T-cell (primary cell): ENCODE measurements at places on chromosomes 5 and 9.

DNA sequence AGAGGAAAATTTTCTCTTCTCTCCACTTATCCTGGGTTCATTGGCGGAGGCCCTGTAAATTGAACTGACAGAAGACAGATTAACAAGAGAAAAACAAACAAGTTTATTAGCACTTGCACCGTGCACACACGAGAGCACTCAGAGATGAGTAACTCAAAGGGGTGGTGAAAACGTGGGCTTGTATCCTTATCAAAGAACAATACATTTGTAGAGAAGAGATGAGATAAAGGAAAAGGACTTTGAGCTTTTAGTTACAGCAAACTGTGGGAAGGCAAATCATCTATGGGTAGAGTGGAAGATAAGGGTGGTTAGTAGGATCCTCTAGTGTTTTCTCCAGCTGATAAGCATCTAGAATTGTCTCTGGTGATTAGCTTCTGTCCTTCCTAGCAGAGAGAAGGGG, 44.4 kb upstream of the ROR2 start:
- H3K4me1 ChIP-seq: no peaks in the 10 kb centered on the region
- H3K27me3 ChIP-seq: no peaks in the 10 kb centered on the region
- H3K36me3 ChIP-seq: no peaks in the 10 kb centered on the region
- H3K4me3 ChIP-seq: no peak overlapping the region
- H3K27ac ChIP-seq: no peak overlapping the region
- no peak for DNase-seq

DNA sequence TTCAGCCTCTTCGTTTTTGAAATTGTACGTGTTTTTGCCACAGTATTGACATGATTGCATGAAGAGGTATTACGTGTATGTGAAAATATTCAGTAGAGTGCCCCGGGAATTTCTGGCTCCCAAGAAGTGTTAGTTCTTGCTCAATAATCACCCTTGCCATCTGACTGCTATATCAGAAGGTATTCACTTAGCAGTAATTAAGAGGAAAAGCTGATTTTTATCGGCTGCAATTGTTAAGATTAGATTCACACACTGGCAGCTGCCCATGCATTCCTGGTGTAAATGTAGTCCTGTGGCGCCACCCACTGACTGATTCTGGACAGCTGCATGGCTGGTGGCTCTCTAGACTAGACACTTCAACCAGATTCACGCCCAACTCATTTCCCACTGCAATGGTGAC, 440.1 kb upstream of the ADAMTS16 start:
- DNase-seq: no peak
- no peak overlapping the region for H3K27ac ChIP-seq
- no peaks in the 10 kb centered on the region for H3K36me3 ChIP-seq
- no peak overlapping the region for H3K4me3 ChIP-seq

GRCh38 chr9:93910598-93910997, 44.6 kb downstream of the BARX1 start:
- peaks cover 44% of the 10 kb centered on the region for H3K27me3 ChIP-seq
- H3K36me3 ChIP-seq: no peaks in the 10 kb centered on the region
- H3K4me3 ChIP-seq: no peak overlapping the region
- no peak overlapping the region for H3K27ac ChIP-seq

- no peak overlapping the region for H3K27ac ChIP-seq
- H3K4me1 ChIP-seq: no peaks in the 10 kb centered on the region
These were observed 1098.8 kb downstream of the DTWD2 start for GRCh38 chr5:117889596-117889995.

DNA sequence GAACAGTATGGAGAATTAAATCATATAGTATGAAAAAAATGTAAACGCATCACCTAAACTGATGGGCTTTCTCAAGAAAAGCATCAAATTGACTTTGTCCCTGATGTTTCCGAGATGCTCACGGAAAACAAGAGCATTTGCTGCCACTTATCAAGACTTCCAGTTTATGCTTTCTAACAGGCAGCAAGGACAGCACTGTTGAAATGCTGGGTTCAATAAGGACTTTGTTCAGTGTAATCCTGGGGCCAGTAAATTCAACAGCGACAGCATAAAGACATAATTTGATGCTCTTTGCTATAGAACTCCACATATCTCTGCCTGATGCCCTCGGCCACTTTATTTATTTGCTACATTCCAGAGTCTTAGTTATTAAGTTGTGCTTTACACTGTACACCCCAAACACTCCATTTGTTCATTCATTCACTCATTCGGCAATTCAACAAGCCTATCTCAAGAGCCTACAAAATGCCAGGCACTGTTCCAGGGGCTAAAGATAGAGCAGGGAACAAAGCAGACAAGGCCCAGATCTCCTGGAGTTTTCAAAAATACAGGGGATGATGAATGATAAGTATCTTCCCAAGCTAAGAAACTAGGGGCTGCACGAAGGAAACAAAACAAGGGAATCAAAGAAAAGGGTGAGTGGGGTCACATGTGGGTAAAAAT, 294.6 kb downstream of the ZNF608 start:
- H3K27ac ChIP-seq: no peak overlapping the region
- no peak for DNase-seq
- no peaks in the 10 kb centered on the region for H3K4me1 ChIP-seq
- no peaks in the 10 kb centered on the region for H3K27me3 ChIP-seq
- no peaks in the 10 kb centered on the region for H3K36me3 ChIP-seq

DNA sequence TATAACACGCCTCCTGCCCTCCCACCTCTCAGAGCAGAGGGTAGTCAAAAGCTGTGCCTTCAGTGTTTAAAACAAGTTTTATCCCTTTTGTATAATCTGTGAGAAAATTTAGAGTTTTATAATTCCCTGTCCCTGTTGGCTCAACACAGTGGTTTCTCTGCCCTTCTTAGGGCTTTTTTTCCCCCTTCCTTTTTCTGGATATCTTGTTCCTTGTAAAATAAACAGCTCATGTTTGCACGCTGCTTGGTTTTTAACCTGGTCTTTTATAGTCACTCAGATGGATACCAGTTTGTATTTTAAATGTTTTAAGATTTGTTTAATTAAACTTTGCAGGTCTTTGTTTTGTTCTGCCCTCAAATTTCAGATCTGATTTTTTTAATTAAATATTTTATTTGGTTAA, 26.7 kb downstream of the OCLN start:
- H3K27me3 ChIP-seq: no peaks in the 10 kb centered on the region
- no peak overlapping the region for H3K4me3 ChIP-seq
- no peaks in the 10 kb centered on the region for H3K4me1 ChIP-seq
- DNase-seq: no peak
- no peaks in the 10 kb centered on the region for H3K36me3 ChIP-seq
- H3K27ac ChIP-seq: no peak overlapping the region

DNA sequence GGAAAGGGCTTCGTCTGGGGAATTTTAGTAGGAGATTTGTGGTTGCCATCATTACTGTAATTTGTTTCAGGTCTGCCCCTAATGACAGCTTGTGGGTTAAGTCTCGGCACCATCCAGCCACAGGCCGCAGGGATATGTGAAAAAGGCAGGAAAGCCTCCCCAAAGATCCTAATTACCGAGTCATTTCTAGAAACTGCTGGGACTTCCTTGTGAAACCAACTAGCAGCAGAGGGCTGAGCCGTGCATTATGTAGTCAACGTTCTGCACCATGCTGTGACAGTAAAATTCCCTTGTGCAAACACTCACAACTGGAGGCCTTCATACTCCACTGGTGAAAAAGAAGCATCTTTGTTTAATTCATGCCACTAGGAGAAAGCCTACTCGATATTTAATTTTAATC, 230.3 kb downstream of the MPDZ start:
- H3K27me3 ChIP-seq: no peaks in the 10 kb centered on the region
- DNase-seq: no peak
- H3K4me3 ChIP-seq: no peak overlapping the region

DNA sequence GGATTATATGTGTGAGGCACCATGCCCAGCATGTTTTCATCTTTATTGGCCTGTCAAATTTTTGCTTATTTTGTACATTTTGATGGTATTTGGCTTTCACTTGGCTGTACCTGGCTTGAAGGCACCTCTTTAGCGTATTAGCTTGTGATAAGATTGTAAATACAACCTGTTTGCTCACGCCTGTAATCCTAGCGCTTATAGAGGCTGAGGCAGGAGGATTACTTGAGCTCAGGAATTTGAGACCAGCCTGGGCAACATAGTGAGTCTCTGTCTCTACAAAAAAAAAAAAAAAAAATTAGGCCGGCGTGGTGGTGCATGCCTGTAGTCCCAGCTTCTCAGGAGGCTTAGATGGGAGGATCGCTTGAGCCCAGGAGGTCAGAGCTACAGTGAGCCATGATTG, 11.3 kb downstream of the SEC24A start:
- no peak for DNase-seq
- peaks cover 26% of the 10 kb centered on the region for H3K36me3 ChIP-seq
- H3K27ac ChIP-seq: no peak overlapping the region

- no peak for DNase-seq
- H3K27me3 ChIP-seq: no peaks in the 10 kb centered on the region
- no peak overlapping the region for H3K27ac ChIP-seq
- no peaks in the 10 kb centered on the region for H3K4me1 ChIP-seq
These were observed 112.5 kb downstream of the CPLANE1 start for GRCh38 chr5:37136694-37137093.
